ENCODE measurements at places on chromosomes 12 and 14.

GRCh38 chr14:62957562-62957961 is 87.7 kb downstream of the KCNH5 start:
- DNase-seq: peak; percentile 7

DNA sequence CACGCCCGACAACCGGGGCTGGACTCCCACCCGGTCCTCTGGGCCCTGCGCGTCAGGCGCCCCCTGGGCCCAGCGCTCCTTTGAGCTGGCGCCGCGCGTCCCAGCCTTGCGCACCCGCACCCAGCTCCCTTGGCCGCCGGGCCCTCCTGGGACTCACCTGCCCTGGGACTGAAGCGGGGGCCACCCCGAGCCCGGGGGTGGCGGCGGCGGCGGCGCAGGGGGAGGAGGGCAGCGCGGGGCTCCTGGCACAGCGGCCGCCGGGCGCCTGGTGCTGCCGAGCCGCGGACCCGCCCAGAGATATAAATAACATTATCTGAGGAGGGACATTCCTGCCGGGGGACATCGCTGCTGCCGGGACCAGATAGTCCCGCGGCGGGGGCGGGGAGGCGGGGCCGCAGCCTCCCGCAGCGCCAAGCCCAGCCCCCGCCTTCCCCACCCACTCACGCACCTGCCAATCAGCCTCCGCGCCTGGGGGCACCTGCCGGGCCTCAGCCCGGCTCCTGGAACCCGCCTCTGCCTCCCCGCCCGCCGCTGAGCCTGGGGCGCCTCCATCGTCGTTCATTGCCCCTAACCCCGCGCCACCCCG is at the start of gene SPTB:
Gene SPTB, minus strand, starts transcription at position 273 of the 586 bp plus-strand sequence. CDS start 56,813 bp downstream, outside the sequence.
- no peak for DNase-seq

GRCh38 chr12:48852734-48853688 is 1.0 kb upstream of the DDX23 start:
- DNase-seq: peak; percentile 57

DNA sequence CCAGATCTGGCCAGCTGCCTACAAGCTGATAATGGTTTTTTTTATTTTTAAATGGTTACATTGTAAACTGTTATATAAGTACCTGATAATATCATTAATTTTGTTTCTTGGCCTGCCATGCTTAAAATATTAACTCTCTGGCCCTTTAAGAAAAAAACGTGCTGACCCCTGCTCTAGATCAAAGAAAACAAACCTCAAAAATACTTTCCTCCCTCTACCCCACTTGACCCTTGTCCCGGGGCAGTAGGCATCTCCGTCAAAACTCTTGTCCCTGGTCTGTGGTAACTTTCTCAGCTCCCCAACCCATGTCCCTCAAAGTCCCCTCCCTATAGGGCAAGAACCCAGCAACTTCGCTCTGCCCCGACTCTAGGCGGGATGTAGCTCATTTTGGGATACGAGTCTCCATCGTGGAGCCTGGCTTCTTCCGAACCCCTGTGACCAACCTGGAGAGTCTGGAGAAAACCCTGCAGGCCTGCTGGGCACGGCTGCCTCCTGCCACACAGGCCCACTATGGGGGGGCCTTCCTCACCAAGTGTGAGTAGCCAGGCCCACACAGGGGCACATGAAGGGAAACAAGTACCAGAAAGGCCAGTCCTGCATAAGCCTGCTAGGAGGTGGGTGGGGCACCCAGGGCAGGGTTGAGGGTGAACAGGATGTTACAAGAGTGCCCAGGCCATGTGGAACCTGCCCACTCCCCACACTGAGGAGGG is 3.5 kb downstream of the RDH5 start:
- no peak for DNase-seq

- no peak for DNase-seq
Observed at GRCh38 chr12:2335109-2335508, 282.3 kb downstream of the CACNA1C start.

- no peak for DNase-seq
Observed at GRCh38 chr14:33660248-33660647, 290.6 kb downstream of the EGLN3 start.

GRCh38 chr12:97536353-97536752 is 73.7 kb downstream of the RMST start:
- DNase-seq: no peak

- DNase-seq: no peak
Observed at GRCh38 chr12:47029903-47030302, 49.5 kb upstream of the PCED1B start.

DNA sequence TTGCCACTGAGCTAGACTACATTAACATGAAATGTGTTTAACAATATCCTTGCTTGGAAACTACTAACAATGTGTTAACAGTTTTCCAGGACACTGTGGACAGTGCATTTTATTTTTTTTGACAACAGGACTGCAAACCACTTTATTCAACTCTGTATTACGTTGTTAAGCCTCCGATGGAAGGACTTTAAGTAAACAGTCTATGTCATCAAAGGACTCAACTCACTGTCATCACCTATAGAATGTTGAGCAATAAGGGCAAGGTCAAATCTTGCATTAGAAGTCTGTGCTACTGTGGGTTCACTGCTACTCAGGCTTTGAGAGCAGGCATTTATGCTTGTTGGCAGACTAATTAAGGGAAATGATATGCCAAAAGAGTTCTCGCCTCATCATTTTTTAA is 483.7 kb downstream of the FLRT2 start:
- no peak for DNase-seq

- no peak for DNase-seq
Observed at GRCh38 chr12:109110988-109111495, 5.3 kb upstream of the ACACB start.

DNA sequence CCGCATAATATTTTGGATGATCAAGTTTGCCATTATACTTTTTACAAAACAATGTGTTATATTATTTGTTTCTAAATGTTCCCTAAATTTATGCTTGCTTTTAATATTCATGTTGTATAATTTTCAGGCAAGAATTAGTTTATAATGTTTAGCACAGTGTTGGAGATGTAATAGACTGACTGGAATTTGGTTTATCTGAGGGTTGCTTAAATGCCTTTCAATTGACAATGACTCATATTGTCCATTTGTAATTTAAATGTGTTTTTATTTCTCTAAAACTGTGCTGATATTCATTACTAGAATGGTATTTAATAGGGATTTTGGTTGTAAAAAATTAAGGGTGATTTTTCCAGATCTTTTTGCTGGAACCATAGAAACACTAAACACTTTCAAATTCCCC is 788.4 kb downstream of the SLC6A15 start:
- no peak for DNase-seq

DNA sequence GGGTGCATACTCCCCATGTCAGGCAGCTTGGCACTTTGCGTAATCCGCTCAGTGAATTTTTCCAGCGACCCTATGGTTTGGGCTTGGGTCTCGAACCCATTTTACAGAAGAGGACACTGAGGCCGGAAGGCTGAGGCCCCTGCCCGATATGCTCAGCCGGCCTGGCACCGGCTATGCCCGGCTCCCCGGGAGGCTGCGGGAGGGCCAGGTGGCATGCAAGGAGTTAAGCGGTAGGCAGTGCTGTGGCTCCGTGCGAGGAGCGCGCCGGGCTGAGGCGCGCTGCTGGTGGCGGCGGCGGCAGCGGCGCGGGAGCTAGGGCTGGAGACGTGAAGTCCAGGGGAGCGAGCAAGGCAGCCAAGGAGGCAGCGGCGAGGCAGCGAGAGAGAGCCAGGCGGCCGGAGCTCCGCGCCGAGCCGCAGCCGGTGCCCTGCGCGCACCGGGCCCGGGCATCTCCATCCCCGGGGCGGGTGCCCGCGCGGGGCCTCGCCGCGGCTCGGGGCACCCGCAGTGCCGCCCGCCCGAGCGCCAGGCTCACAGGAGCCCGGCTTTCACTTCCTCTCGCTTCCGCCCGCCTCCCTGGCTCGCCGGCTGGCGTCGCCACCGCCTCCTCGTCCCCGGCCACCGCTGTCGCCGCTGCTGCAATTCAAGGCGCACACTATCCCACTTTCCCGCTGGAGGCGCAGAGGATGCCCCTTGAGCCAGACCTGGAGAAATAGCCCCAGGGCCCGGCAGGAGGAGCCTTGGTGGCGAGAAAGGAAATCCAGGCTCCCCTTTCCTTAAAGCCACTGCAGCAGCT is at the start of gene WSCD2:
Gene WSCD2, plus strand, starts transcription at position 272 of the 796 bp plus-strand sequence. CDS start 66,545 bp downstream, outside the sequence.
- DNase-seq: no peak

GRCh38 chr12:69211160-69211559 is 28.2 kb upstream of the CPSF6 start:
- no peak for DNase-seq

DNA sequence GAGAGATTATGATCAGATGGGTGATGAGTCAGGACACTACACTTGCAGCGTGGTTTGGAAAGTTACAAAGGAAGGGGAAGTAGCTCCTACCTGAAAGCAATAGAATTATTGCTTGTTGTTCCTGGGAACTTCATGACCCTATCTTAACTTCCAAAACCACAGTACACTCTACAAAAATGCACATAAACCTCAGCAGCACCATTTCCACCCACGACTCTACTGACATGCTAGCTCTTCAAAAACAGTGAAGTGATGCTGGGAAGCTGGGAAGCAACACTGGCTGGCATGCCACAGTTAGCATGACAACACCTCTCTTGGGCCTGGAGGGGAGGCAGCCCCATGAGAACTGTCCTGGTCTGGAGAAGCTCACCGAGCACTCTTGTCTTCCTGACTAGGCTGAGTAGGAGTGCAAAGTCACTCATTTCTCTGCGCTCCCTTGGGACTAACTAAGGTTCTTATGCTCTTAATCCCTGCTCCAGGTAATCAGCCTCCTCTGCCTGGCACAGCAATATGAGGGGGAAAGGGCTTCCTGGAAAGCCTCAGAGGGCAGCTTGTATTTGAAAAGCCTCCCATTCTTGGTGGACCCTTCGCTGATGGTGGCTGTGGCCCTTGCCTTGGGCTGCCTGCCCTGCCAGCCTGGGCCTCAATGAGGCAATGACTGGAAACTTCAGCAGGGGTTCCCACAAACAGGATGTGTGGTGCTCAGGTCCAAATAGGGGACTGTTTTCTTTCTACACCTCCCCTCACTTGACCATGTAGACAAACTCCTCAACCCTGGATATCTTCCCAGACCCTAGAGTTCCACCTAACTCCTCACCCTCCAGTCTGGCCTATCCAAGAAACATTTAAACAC is 1.2 kb downstream of the KRT3 start:
- DNase-seq: no peak

DNA sequence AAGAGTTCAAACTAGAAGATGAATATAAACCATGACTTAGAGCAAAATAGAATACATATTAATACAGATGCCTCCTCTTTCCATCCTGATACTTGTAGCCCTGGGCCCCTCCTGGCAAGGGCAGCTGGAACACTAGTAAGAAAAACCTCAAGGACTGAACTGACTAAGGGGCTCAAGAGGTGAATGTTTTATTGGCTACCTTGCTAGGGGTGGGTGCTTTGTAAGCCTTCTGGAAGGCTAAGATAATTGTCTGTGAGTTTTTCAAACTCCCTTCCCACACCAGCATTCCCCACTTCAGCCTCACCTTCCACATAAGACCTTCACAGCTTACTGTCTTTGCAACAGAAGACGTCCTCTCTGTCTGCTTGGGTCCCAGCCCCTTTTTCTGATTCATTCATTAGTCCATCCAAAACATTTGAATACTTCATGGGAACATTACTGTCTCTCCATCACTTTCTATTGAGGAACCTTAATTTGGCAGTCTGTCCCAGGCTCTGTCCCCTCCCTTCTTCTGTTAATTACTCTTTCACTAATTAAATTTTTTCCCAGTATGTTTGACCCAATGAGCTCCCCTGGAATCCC is 1.1 kb upstream of the MARCHF9 start:
- no peak for DNase-seq

DNA sequence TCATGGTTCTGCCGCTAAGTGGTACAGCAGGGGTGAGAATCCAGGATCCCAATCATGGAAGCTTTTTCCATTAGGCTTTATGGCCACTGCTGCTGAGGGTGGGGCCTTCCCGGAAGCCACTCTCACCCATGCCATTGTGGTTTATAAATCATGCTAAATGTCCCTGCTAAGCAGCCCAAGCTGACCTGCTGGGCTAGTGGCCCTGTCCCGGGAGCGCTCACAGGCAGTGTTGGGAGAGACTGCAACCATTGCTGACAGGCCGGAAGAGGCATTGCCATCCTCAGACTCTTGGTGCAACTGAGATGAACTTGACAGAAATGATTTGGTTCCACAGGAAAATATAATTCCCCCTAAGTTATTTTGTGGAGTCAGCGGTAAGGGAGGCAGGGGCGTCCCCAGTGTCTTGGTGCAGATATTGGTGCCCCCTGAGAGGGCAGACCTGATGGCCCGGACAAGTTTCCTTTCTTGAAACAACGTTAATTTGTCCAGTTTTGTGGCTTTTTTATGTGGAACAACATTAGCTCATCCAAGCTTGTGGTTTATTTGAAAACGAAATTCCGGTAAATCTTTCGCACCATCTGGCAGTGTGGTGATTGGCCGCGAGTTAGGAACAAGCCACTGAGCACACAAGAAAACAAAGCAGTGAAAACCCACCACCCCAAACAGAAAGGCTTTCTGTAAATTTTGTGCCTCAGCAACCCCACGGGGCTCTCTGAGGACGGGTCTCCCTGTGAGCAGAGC is 82.3 kb downstream of the SSPN start:
- DNase-seq: no peak

DNA sequence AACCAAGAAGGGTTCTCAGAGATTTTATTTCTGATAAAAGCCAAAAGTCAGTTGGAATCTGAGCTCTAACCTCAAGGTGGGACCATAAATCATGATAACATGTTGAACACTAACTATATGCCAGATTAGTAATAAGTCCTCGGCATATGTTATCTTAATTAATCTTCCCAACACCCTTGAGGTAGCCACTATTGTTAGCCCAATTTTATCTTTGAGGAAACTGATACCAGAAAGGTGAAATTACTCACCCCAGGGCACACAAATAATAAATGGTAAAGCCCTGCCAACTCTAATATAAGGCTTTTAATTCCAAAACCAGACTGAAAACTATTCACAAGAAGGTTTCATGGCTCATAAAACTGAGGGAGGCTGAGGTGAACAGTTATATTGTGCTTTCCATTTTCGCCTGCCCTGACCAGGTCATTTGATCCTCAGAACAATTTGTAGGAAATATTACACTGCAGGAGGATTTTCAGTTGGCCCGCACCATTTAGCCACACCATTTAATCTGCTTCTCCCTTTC is 16.1 kb upstream of the NUAK1 start:
- DNase-seq: no peak

- no peak for DNase-seq
Observed at GRCh38 chr14:69010648-69011047, 31.5 kb upstream of the ACTN1 start.

DNA sequence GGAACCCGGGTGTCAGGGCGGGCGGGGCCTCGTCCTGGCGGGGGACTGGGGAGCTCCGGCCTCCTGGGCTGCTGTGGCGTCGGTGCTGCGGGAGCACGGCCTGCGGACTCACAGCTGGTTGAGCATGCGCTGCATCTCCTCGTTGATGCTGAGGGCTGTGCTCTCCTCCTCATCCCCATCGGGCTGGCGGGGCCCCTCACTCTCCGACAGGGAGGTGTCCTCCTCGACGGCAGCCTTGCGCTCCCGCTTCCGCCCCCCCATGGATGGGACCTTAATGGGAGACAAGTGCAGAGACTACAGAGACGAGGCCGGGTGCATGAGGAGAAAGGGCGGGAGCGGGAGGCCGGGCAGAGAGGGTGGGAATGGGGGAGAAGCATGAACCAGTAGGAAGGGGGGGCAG is 7.3 kb downstream of the IFFO1 start:
- no peak for DNase-seq

- no peak for DNase-seq
Observed at GRCh38 chr12:5996459-5996858, 51.4 kb upstream of the ANO2 start.

- no peak for DNase-seq
Observed at GRCh38 chr14:32633224-32633859, 304.2 kb downstream of the AKAP6 start.

GRCh38 chr12:82625523-82625922 is 61.2 kb upstream of the TMTC2 start:
- no peak for DNase-seq
